Activated T-cell treated with anti-CD3 and anti-CD28 coated beads, Interleukin-2, amount 50 U/mL, for 4 hours (primary cell): ENCODE measurements at places on chromosomes 7 and 10. TPM values are rescaled to one million over a fixed set of nuclear protein-coding genes. Genes with fewer than 3 reads are reported as not detected.

SLC39A12 gene
- total RNA-seq: not detected

WIPF3 gene
- not detected for total RNA-seq

CHN2 gene
- 1.4 TPM for total RNA-seq

PTEN gene
- 32.8 TPM for total RNA-seq

ZNF394 gene
- 32.0 TPM for total RNA-seq

SLC25A28 gene
- 58.8 TPM for total RNA-seq

PPP1R17 gene
- total RNA-seq: not detected

NPFFR1 gene
- total RNA-seq: not detected

PLXNA4 gene
- total RNA-seq: 0.08 TPM

SLC29A4 gene
- total RNA-seq: 0.24 TPM

DNA sequence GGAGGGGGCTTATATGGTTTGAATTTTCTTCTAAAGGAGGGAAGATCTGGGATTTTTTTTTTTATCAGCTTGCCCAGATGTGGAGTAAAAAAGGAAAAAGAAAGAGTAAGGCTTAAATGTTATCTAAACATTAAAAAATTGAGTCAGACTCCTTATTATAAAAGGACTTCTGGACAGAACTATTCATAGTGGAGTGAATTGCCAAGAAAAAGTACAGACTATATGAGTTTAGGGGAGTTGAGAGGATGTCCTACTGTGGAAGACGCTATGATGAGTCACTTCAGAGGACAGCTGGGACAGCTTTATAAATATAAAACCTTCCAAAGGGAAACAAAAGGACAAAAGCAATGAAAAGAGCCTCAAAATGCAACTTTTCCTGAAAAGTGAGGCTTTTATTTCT lies 73.0 kb downstream of the TFPI2 start:
- DNase-seq: no peak

DNA sequence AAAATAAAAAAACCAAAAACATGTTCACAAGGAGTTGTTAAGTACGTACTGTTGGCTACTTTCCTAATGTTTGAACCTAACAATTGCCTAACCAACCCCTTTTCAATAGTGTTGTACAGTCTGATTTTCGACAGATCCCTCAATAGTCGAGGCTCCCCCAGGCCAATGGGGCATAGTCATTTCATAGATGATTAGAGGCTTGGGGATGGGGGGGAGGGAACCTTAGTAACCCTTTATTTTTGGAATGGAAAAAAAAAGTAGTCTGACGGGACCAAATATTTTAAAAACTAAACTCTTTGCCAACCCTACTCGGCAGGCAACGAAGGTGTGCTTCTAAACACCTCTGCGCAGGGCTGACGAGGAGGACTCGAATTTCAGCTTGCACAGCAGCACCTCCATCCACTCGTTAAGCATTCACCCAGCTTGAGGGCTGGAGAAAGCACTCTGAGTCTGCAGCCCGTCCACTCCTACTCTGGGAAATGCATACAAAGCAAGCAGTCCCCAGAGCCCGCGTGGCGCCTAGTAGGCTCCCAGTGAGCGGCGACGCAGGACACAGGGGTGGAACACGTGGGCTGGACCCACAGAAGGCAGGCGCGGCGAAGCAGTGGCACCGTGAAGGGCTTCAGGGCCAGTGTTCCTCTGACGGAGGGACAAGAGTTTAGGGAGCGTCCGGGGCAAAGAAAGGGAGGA lies 899 bp downstream of the PUS7 start:
- peak; percentile 48 for DNase-seq

DNA sequence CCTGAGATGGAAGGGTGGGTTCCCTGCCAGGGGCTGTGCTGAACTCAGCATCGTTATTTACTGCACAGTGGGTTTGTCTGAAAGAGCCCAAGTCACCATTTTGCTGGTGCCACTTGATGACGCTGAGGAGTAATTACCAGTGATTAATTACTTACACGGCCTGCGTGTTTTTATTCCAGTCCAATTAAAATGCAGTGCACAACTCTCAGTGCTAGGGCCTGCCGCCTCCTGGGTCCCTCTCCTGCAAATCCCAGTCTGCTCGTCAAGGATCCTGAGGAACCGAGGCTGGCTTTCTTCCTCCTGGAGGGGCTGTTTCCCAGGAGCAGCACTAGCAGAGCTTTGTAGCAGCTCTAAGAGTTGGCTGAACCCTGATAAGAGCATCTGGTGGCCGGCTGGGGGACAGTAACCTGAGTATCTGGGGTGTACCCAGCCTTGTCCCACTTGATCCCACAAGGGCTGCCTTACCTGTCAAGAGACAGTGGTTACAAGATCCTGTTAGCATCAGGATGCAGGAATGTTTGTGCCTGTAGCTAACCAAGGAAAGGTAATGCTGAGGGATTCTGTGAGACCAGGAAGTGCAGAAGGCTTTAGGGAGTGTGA lies 45.1 kb upstream of the LRRC4 start:
- DNase-seq: no peak

- DNase-seq: no peak
These were observed 47.2 kb upstream of the MKI67 start for GRCh38 chr10:128173386-128173785.

- no peak for DNase-seq
These were observed 106.6 kb upstream of the INHBA start for GRCh38 chr7:41809529-41809939.

GRCh38 chr10:95467162-95467599 lies 94.0 kb downstream of the SORBS1 start:
- DNase-seq: no peak

DNA sequence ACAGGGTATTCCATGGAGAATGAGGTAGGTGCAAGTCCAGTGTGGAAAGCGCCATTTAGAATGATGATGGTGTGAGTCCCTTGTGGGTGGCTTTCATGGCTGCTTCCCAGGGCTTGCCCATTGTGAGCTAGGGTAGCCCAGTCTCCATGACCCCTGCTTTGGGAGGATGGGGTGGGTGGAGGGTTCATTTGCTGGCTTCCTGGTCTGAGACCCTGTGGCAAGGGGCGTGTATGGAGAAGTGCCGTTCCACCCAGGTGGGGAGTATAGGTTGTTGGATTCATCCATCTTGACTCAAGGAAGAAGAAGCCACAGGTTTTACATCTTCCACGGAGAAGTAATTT lies 27.7 kb downstream of the CCM2 start:
- no peak for DNase-seq

- no peak for DNase-seq
These were observed 22.4 kb upstream of the CYTH3 start for GRCh38 chr7:6294839-6295238.

DNA sequence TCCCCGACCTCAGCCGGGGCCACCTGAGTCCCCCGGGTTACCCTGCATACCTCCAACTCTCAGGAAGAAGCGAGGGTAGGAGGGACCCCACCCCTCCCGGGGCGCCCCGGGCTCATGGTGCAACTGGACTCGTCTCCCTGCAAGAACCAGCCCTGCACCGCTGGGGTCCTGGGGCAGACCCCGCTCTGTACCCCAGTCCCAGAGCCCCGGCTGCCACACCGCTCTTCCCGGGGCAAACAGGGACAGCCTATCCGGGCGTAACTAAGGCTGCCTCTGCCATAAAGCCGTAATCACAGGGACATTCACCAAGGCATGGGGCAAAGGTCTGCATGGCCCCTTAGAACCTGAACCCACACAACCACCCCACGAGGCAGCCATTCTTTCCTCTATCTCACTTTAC lies 6.7 kb upstream of the MAFK start:
- no peak for DNase-seq

DNA sequence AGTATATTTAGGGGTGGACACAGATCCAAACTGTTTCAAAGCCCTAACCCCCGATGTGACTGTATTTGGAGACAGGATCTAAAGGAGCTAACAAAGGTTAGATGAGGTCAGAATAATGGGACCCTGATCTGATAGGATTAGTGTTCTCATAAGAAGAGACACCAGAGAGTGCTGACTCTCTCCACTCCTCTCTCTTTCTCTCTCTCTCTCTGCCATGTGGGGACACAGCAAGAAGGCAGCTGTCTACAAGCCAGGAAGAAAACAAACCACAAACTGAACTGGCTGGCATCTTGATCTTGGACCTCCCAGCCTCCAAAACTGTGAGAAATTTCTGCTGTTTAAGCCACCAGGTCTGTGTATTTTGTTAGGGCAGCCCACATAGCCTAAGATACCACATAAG lies 84.7 kb upstream of the KDM7A start:
- no peak for DNase-seq

- DNase-seq: no peak
These were observed 30.2 kb downstream of the WDR86 start for GRCh38 chr7:151379534-151380198.

DNA sequence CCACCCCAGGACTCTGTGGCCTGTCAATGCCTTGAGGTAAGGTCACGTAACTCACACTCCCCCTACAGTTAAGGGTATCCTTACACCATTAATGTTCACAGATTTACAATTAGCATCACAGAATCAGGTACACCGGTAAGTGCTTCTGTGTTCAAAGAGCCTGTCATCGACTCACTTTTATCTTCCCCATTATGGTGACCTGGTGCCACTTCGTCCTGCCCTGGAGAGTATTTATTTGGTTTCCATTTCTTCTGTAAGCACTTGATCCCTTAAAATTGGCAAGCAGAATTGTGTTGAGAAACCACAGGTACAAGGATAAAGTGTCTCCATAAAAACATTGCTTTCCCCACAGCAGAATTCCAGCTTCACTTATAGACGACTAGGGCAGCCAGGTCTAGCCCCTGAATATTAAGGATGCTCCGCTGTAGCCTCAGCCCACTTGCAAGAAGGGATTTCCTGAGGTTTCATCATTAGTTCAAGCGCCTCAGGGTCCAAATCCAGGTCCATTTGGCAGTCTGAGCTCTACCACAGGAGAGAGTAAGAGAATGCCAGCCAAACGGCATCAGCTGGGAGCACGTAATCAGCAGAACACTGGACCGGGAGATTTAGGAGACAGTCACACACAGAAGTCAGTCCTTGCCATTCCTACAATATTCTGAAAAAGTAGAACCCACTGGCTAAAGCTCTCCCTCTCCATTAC lies 10.1 kb downstream of the ATXN7L1 start:
- no peak for DNase-seq

DNA sequence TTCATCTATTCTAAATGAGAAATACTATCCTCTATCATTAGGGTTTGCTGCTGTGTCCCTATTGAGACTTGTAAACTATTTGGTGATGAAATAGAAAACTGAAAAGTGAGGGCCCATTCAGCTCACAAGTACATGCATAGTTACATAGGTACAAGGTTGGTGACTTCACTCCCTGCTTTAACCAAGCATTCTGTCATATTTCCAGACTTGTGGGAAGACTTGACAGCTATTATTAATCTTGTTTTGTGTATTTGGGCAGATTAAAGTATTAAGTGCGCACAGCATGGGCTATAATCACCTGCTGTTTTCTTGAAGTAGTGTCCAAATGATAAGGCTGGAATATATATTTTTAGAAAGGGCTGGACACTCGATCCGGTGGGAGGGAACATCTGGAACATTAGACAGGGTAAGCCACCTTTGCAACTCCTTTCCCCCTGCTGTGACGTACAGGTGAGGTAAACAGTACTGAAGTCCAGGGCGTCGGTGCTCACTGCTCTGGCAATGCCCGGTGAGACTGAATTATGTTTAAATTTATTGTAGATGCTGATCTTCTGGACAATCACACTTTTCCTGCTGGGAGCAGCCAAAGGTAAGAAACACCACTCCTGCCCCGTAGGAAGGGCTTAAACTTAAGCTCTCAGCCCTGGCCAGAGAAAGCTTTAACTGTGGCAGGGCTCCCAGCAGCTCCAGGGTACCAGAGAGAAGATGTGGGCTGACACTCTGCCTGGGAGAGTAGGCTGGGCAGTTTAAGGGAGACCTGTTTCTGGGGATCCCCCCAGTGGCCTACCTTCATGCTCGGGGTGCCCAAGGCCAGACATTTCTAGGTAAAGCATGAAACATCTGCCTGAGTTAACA lies at the start of gene PNLIPRP1:
Gene PNLIPRP1 (plus strand): TSS at position 370 of the 855 bp plus-strand sequence. CDS start 171 bp downstream, at position 541.
- DNase-seq: no peak

DNA sequence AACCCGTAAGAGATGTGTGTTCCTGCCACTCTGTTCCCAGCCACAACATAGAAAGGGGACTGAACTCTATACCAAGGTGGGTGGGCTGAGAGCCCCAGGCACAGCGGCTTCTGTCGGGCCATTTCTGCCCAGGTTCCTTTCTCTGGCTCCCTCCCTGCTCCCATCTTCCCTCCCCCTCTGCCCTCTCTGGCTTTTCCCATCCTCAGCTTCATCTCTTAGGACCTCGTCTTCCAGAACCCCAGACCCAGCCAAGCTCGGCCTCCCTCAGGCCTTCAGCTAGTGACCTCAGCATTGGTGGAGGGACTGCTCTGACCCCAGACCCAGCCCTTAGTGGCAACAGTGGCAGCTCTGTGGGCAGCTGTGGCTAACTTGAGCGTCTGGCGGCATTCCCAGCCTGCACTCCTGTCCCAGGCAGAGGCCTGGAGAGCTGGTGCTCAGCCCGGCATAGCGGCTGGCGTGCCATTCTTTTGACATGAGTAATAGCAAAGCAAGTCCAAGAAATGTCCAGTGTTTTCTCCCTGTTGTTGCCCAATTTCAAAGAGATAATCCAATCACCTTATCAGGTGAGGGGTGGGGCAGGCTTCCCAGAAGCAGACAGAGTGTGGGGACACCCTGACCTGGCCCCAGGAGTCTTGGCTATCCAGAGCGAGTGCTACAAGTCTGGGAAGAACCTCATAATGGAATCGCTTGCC lies 15.9 kb downstream of the PTPRE start:
- DNase-seq: no peak

DNA sequence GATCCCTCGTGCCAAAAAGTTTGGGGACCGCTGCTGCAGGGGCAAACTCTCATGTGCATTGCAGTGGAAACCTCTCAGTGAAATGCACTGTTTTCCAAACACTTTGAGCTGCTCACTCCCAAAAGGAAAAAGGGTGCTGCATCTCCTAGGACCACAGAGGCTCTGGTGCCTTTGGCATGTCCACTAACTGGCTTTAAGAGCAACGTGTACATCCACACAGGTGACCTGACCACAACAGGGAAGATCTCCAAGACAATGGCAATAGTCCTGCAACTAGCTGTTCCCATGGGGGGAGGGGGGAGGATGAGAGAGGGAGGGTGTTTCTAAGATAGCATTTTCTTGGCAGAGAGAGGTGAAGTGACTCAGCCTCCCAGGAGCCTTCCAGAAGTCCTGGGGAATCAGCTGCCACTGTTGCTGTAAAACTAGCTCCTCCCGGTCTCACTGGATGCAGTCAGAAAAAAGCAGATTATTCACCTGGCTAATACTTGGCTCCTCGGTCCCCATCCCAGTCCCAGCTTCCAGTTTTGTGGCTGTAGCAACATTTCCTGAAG lies 181.7 kb downstream of the HECW1 start:
- no peak for DNase-seq

- DNase-seq: no peak
These were observed 1126.1 kb upstream of the LRRN3 start for GRCh38 chr7:109964780-109965179.

DNA sequence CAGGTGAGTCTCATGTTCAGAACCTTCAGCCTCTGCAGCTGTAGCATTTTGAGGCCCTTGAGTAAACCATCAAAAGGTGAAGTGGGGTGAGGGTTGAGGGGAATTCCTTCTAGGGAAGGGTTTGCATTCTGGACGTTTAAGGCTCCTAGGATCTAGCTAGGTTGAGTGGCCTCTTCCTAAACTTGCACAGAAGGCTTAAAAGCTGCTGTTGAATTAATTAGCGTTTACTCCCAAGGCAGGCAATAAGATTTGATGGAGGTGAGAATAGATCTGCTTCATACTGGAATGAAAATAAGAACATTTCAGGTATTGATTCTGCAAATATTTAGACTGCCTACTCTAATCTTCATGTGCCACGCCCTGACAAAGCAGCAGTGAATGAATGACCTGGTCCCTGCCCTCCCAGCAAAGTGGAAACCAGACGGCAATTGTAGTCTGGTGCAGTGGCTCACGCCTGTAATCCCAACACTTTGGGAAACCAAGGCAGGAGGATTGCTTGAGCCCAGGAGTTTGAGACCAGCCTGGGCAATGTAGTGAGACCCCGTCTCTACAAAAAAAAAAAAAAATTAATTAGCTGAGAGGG lies 11.4 kb upstream of the KPNA7 start:
- no peak for DNase-seq
